ENCODE measurements at places on chromosomes 1 and 21.

DNA sequence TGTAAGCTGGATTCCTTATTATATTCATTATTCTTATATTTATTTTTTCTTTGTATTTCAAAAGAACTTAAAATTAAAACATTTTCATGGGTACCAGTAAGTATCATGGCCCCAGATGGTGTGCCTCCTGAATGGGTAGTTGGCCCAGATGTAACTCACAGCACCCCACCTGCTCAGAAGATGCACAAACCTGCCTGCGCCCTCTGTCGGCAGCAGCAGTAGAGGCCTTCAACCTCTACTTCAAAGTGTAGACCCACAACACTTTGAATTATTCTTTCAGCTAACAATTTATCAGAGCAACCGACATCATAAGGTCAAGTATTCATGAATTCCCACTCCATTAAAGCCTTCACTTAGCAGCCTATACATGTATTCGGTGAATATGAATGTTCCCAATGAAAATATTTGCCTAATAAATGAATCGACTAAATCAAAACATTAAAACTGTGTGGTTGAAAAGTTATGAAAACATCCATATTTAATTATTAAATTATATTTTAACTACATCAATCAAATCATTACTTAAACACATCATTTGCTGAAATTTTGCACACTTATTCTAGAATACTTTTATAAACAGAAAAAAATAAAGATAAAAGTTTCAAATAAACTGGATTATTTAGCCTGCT lies 25.4 kb downstream of the PIGM start:
- DNase-seq = no peak

- DNase-seq = no peak
Measured at GRCh38 chr1:228979325-228979699, 244.0 kb downstream of the RHOU start.

DNA sequence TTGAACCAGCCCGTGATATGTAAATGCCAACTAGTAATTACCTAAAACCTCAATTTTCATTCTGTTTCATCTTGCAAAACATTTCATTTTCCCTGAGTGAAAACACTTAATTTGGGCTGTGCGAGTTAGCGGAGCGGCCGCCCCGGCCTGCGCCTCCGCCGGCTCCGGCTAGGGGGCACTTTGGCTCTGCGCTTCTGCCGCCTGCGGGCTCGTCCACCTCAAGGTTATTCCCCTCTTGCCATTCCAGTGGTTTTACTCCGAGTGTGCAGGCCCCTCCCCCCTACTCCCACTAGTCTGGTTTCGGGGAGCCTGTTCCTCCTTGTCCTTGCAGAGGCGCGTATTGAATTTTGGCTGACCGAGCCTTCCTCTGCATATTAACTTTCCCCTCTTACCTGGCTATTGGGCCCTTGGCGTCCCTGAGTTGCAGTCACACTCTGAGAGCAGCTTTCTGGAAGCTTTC lies 55.6 kb downstream of the PEX14 start:
- DNase-seq = no peak

DNA sequence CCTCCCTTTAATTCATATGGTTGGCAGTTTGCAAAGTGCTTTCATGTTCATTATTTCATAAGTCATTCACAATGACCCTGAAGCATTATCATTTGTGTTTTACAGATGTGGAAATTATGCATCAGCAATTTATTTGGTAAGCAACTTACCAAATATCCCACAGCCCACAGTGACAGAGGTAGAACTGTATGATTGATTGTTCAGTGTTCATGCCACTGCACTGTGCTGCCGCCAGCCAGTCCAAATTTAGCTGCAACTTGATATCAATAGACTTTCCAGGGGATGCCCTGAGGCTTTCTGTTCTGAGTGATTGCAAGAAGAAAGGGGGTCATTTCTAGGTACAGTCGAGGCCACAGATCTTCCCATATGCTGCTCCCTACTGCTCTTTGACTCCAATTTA lies 380.3 kb downstream of the PLPP3 start:
- no peak for DNase-seq

DNA sequence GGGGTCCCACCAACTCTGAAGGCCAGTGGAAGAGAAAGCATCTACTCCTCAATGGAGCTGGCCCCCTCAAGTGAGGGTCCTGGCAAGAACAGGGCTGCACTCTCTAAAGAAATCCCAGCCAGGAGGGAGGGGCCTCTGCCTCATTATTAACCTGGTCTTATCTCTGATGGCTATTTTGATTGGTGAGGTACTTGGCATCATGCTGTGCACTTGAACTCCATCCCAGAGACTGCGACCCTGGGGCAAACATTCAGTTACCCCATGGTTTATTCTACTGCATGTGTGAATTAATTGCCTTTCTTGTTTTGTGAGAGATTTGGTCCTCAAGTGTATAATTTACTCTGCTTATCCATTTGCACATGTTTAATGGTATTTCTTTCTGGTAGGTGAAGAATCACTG lies 55.0 kb upstream of the ETV3 start:
- no peak for DNase-seq

DNA sequence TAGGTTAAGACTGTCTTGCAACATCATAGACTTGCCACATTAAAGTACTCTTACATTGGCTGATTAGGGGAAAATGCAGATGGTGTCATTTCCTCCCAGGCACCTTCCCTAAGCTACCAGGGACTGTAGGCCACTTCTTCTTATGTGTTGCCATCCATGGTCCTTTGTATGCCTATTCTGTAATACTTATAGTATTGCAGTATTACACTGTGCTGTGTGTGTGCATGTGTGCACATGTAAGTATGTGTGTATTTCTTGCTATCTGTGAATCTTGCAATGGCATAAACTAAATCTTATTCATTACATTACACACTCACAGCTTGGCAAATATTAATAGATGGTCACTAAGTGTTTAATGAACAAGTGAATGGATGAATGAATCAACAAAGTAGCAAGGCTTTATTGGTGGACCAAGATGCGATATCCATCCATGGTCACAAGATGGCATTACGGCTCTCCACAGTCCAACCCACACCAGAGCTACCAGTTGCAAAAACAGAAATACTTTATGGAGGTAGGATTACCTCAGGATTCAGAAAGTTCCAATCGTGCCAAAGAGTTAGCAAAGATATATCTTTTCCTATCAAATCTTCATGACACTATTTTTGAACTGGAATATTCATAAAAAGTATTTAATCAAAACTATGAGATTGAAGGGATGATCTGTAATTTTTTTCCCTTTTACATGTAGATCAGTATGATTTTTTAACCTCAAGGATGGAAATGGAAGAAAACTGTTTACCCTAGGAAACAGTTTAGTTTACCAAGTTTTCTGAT lies 160.2 kb downstream of the DENND1B start:
- DNase-seq = no peak

DNA sequence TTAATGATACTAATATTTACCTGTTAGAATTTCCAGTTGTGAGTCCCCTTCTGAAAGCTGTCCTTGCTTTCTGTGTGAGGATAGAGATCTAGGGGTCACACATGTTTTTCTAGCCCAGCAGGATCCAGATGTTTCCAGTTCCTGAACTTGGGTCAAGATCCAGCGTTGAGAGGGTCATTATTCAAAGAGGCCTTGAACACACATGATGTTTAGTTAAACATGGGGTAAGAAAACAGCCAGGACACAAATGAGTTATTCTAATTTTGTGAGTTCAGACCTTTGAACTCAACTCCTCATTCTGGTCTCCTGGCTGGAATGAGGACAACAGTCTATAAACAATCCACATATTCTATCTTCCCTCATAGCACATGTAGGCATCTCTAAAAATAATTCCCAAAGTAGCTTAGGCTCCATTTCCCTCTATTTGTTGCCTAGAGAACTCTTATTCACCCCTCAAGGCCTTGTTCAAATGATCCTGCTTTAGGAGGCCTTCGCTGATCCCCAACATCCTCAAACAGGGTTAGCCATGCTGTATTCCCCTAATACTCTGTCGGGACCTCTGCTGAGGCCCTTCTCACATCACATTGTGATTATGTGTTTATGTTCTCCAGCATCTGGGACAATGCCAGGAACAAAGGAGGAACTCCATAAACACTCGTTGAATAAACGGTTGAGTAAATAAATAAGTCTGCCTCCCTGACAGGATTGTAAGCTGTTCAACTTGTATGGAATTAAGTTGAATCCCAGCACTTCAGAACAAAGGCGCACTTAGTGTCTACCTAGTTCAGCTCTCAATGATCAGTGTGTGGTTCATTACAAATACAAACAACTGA lies 15.0 kb upstream of the KCNN3 start:
- no peak for DNase-seq

DNA sequence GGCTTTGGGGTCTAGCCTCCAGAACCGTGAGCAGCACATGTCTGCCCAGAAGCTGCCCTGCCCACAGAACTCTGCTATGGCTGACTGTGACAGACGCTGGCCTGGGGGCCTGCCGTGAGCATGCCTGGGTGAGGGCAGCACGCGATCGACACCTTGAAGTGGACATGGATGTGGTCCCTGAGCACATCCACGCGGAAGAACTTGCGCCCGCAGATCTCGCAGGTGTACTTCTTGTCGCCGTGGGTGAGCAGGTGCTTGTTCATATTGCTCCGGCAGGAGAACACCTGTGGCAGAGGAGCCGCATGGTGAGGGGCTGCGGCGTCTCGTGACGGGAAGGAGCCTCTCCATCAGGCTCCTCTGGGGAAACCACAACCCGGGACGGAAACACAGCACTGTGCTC lies 56.0 kb downstream of the PRDM15 start:
- no peak for DNase-seq

- DNase-seq = no peak
Measured at GRCh38 chr1:224623743-224624333, 7.7 kb downstream of the CNIH3 start.

DNA sequence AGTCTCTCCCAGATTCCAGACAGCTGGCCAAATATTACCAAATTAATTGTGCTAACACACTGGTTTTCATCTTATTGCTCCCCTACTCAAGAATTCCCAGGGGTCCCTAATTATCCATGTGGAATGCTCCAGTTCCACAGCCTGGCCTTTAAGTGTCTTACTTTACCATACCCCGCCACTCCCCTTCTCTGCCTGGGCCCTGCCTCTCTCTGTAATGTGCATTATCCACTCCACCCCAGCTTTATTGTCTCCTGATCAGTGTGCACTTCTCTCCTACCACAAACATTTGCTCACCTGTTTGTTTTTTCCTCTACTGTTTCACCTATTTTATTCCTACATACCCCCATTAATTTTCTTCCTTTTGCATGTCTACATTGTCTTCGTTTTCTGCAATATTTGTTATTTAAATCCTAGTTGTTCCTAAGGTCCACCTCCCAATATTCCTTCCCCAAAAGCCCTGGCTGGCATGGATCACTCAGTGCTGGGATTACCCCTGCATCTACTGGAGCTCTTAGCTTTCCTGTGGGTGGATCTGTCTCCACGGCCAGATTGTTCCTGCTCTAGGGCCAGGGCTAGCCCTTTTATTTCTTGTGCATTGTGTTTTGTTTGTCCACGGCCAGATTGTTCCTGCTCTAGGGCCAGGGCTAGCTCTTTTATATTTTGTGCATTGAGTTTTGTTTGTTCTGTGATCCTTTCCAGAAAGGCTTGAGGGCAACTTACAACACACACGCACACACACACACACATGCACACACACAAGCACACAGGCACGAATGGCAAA lies 33.4 kb upstream of the ATP1B1 start:
- DNase-seq = no peak

GRCh38 chr1:78839704-78840277 lies 166.7 kb downstream of the ADGRL4 start:
- no peak for DNase-seq

GRCh38 chr21:16239659-16240265 lies 510.0 kb downstream of the USP25 start:
- DNase-seq = no peak

GRCh38 chr1:93607814-93608186 lies 73.8 kb downstream of the BCAR3 start:
- DNase-seq = no peak

- DNase-seq = no peak
Measured at GRCh38 chr21:34807146-34807880, 138.5 kb downstream of the CLIC6 start.

- no peak for DNase-seq
Measured at GRCh38 chr1:212922016-212922415, 28.3 kb upstream of the VASH2 start.

DNA sequence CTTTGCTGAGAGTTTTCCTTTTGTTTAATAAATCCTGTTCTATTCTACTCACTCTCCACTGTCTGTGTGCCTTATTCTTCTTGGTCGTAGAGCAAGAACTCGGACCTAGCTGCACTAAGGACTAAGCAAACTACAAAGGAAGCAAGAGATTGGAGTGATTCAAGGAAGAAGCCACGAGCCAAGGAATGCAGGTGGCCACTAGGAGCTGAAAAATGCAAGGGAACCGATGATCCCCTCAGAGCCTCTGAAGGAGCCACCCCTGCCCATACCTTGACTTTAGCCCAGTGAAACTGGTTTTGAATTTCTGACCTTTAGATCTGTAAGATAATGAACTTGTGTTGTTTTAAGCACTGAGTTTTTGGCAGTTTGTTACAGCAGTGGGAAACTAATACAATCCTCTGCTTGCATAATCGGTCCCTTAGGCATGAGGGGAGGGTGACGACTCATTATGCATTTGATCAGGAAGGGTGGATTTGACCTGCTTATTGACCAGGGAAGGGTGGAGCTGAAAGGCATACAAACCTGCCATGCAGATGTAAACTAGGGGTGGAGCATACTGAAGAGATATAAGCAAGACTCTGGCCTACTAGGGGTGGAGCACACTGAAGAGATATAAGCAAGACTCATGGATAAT lies 6.2 kb upstream of the CA6 start:
- no peak for DNase-seq

- DNase-seq = no peak
Measured at GRCh38 chr1:23039308-23039826, 20.1 kb downstream of the KDM1A start.

- no peak for DNase-seq
Measured at GRCh38 chr21:40967771-40968170, 120.8 kb upstream of the DSCAM start.

DNA sequence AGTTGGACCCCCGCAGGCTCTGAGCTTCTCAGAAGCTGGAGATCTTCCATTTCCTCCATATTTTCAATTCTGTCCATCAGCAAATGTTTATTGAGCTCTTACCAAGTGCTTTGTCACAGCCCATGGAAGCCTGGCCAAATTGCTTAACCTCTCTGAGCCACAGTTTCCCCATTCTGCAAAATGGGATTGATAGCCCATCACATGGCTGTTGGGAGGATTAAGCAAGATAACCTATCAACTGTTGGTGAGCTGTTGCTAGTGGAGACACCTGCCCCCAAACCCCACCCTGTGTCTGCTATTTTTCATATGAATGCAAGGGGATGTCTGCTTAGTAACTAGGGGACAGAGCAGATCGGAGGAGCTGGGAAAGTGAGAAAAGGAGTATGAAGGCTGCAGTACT lies 38.3 kb downstream of the CD34 start:
- no peak for DNase-seq

All from cerebellar nuclear complex (tissue), 1 donor.